ENCODE measurements at places on chromosomes 5 and 9.

DNA sequence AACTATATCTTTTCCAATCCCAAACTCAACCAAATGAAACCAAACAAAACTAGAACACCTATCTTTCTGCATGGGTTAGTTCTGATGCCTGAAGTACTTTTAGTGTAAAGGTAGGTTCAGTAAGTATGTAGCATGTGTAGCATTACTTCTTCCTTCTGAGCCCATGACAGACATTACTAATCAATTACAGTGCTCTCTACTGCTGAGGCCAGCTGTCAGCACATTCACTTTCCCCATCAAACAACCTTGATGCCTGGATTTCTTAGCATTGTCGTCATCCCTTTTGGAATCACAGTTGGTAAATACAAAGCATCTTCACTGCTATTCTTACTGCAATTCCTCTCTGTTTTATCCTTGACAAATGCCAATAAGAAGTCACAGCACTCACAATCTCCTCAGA is 103.2 kb downstream of the PTTG1 start:
- H3K36me3 ChIP-seq: no peaks in the 10 kb centered on the region
- no peaks in the 10 kb centered on the region for H3K4me1 ChIP-seq
- H3K27me3 ChIP-seq: no peaks in the 10 kb centered on the region
- H3K27ac ChIP-seq: no peak overlapping the region

DNA sequence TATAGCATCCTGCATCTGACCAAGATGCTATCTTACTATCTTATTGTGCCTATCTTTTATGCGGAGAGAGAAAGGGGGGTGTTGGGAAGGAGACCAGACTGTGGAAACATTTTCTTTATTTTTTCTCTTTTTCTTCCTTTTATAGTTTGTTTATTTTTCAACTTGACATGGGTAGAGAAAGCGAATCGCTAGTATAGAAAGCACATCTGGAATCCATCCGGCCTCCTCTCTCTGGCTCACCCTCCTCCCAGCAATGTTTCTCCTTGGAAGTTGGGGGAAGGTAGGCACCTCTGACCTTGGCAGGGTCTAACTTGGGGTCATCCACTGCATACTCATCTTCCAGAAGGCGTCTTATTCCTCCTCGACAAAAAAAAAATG is 3.9 kb downstream of the S1PR3 start:
- H3K36me3 ChIP-seq: no peaks in the 10 kb centered on the region
- H3K4me3 ChIP-seq: no peak overlapping the region
- H3K27me3 ChIP-seq: no peaks in the 10 kb centered on the region

DNA sequence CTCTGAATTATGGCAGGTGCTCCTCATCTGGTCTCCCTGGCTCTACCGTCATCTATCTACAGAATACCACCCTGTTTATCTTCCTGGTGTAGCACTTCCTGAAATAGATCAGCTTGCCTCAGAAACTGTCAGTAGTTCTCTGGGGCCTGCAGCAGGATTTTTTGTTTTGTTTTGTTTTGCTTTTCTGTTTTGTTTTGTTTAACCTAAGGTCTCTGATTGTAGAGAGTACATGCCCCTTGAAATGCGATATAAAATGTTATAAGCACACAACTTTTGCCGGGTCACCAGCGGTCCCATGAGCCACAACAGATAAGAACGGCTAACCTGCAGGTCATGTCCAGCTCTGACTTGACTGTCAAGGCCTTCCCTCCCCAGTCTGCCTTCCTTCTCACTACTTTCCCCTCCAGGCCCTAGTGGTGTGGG is 26.6 kb upstream of the CREBRF start:
- H3K36me3 ChIP-seq: 0 out of 2 replicates have a peak, but pooled peaks cover 3% of the 10 kb centered on the region
- DNase-seq: no peak
- no peaks in the 10 kb centered on the region for H3K27me3 ChIP-seq
- 0 out of 2 replicates have a peak, but pooled peaks cover 2% of the 10 kb centered on the region for H3K4me1 ChIP-seq
- no peak overlapping the region for H3K4me3 ChIP-seq
- H3K27ac ChIP-seq: no peak overlapping the region

DNA sequence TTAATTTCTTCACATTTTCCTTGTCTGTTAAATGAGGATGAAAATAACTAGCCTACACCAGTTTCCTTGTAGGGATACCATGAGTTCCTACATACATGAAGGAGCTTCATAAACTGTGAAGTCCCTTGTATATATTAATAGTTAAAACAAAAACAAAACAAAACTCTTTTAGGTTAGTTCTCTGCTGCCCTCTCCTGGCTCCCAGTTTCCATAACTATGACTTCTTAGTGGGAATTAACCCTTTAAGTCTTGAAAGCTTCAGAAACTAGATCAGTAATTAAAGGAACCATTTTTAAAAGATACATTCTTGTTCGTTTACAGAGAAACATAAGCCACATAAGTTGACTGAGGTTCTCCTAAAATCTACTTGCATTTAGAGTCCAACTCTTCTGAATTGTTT is 500.0 kb upstream of the C9orf72 start:
- DNase-seq: peak; percentile 9
- no peaks in the 10 kb centered on the region for H3K27me3 ChIP-seq
- H3K4me3 ChIP-seq: no peak overlapping the region

GRCh38 chr5:152404494-152404893 is 585 bp downstream of the NMUR2 start:
- H3K27ac ChIP-seq: no peak overlapping the region
- H3K4me1 ChIP-seq: no peaks in the 10 kb centered on the region
- DNase-seq: no peak

DNA sequence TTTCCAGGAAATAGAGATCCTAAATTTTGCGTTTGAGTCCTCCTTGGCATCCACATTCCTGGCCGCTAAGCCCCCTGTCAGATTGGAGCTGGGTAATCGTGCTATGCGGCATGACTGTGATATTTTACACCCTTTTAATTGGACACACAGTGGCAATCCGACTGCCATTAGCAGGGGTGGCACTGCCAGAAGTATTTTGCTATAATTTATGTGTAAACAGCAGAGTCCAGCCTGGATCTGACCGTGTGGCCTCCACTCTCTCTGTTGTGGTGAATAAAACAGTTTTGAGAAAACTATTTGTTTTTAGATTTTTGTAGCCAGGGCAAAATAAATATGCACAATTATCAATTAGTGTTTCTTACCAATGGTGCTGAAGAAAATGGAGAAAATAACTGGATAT is 281.0 kb upstream of the IRX2 start:
- H3K27me3 ChIP-seq: no peaks in the 10 kb centered on the region
- H3K4me1 ChIP-seq: no peaks in the 10 kb centered on the region
- no peak for DNase-seq
- no peak overlapping the region for H3K27ac ChIP-seq

DNA sequence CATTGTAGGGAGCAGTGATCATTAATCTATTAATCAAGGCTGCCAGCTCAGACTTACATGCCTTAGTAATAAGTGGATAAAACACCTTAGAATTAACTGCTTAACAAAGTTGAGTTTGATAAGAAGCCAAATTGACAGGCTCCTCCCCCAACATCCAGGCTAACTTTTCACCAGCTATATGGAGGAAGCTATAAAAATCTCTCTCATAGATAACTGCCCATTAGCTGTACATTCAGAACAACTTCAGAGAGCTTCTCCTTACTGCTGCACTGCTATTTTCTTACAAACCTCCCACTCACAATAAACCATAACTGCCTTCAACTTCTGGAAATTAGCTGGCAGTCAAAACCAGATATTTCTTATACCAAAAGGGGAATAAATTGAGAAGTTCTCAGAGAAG is 364.1 kb downstream of the PRELID2 start:
- no peaks in the 10 kb centered on the region for H3K27me3 ChIP-seq
- H3K4me3 ChIP-seq: no peak overlapping the region
- H3K4me1 ChIP-seq: no peaks in the 10 kb centered on the region
- DNase-seq: no peak

Measured in iPS DF 6.9 (cell line).